ENCODE measurements at places on chromosomes 2 and 18.

- DNase-seq = no peak
These were observed 29.4 kb downstream of the THADA start for GRCh38 chr2:43566461-43566729.

DNA sequence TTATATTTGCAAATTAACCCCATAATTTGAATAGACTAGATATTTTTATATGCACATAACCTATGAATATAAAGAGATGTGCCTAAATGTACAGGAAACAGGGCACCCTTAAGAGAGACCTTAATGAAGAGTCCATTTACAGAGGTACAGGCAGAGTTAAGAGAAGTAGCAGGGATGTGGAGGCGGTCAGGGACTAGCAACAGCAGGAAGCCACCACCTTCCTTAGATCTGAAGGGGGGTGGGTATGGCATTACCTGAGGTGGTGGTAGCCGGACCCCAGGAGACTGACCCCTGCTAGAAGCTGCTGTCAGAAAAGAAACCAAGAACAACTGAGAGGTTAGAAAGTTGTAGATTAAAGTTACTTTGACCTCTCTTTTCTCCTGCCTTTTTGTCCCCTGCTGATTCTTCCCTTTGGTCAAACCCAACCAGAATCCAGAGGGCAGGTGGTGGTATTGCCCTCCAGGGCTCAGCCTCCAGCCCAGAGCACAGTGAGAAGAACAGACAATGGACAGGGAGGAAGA, 24.9 kb upstream of the ATG16L1 start:
- no peak for DNase-seq

DNA sequence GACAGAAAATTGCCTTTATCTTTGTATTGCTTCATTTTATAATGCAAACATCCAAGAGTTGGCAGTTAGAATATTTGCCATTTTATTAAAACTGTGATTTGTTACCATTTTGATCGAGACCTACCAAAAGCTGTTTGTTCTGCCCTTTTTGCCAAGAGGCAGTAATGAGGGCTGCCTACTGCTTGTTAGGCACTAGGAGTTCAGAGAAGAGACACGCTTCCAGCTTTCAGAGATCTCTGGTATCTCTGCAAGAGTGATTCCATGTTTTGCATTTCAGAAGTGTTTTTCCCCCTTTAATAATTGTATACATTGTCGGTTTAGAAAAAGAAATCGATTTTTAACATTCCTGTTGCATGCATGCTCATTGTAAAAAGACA, 628 bp downstream of the MRPL30 start:
- DNase-seq = no peak

DNA sequence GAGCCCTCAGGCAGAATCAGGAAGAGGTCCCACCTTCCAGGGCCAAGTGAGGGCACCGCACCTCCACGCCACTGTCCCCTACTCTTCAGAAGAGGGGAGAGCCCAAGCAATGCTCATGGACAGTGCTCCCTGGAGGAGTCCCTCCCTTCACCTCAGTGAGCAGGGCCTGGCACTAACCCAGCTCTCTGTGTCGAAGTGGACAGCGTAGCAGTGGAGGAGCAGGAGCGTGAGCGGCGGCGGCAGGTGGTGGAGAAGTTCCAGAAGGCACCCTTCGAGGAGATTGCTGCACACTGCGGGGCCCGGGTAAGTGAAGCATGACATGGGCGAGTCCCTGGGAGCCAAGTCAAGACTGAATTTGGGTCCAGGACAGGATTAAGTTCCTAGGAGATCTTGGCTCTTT, 16.7 kb downstream of the POMC start:
- no peak for DNase-seq

GRCh38 chr18:12307701-12308385, at the start of gene TUBB6:
Gene TUBB6, plus strand, starts transcription at chr18:12308241. Its CDS starts 52 bp downstream, at chr18:12308293.
- DNase-seq = no peak

DNA sequence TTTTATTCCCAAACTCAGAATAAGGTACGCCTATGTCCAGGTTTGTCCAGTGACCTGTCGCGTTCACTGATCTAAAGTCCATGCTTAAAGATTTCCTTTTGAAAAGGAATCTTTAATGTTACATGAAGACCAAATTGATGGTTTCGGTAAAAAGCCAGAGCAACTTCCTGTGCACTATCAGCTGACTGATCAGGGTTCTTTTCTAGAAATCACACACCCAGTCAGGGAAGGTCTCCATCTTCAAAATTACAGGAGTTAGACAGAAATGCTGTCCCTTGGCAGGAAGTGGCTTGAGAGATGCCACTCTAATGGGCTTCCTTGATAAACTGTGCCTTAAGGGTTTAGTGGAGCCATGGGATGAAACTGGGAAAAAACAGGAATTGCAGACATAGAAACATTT, 14.7 kb upstream of the ARHGAP25 start:
- no peak for DNase-seq

GRCh38 chr2:119338826-119339561, 27.6 kb downstream of the C2orf76 start:
- no peak for DNase-seq

GRCh38 chr2:11865378-11865777, 118.9 kb downstream of the LPIN1 start:
- DNase-seq = no peak

All from stimulated activated CD4-positive, alpha-beta T cell treated with anti-CD3 and anti-CD28 coated beads, Interleukin-15, amount 100 ng/mL, for 1 hour (primary cell).